ENCODE measurements at places on chromosomes 3 and 15.

DNA sequence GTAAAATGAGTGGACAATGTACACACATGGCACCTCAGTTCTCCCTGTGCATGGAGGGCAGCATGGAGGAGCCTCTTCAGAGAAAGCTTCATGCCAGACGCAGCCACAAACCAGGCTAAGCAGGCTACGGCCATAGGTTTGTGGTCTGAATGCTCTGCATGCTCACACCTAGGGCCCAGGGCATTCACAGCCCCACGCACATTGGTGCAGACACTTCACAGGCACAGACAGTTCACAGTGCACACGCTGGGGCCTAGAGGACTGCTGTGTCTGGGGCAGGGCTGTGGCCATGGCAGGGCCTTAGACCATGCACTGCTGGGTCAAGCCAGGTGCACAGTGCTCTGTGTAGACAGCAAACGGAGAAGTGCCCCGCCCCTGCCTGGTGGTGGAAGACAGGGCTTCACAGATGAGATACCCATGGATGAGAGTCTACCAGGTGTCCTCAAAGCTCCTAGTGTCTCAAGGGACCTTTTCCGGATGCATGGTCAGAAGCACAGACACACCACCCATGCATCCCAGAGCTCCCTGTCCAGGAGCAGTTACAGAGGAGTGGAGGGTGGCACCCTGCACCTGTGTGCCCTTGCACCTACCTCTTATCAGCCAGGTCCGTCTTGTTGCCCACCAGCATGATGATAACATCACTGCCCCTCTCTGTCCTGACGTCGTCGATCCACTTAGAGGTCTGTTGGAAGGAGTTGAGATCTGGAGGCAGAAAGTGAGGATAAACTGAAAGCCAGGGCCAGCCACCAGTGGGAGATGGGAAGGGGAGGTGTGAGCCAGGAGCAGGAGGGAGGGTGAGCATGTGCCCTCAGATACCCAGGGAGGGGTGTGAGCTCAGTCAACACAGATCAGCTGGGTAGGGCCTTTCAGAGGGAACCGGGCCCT lies 33.5 kb downstream of the SRPRB start:
- no peak for DNase-seq

DNA sequence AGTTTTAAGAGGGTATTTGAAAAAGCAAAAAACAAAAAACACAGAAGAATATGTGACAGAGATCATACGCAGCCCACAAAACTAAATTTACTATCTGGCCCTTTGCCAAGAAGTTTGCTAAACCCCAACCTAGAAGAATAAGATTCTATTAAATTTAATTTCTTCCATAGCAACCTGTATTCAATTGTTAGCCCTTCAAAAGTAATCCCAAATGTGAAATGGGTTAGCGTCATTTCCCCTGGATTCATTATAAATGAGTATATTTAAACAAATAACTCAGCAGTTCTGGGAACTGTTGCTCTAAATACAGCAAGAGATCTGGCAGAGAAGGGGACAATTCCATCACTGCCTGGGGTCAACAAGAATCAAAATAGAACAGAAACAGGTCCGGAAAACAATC lies 56.8 kb downstream of the CERS3 start:
- no peak for DNase-seq

GRCh38 chr3:178658694-178659325 lies 122.6 kb downstream of the KCNMB2 start:
- DNase-seq: no peak

DNA sequence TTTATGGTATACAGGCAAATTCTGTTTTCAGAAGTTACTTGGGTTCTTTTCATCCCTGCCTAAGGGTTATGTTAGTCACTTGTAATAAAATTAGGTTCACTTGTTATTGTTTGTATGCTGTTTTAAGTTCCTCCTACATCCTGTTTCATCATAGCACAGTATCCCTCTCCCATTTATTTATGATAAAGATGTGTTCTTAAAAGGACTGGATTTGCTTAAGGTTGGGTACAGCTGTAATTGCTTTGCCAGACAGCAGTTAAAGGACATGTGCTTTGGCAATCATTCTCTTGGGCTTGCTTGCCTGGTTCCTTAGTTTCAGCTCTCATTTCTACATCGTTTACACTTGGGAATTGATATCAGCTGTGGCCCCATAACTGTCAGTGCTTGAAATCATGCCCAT lies 11.7 kb downstream of the ATP2C1 start:
- no peak for DNase-seq

- DNase-seq: no peak
Measured at GRCh38 chr3:11134794-11135193, 19.5 kb upstream of the HRH1 start.

GRCh38 chr3:14319654-14320182 lies 82.7 kb upstream of the SLC6A6 start:
- peak; percentile 72 for DNase-seq

DNA sequence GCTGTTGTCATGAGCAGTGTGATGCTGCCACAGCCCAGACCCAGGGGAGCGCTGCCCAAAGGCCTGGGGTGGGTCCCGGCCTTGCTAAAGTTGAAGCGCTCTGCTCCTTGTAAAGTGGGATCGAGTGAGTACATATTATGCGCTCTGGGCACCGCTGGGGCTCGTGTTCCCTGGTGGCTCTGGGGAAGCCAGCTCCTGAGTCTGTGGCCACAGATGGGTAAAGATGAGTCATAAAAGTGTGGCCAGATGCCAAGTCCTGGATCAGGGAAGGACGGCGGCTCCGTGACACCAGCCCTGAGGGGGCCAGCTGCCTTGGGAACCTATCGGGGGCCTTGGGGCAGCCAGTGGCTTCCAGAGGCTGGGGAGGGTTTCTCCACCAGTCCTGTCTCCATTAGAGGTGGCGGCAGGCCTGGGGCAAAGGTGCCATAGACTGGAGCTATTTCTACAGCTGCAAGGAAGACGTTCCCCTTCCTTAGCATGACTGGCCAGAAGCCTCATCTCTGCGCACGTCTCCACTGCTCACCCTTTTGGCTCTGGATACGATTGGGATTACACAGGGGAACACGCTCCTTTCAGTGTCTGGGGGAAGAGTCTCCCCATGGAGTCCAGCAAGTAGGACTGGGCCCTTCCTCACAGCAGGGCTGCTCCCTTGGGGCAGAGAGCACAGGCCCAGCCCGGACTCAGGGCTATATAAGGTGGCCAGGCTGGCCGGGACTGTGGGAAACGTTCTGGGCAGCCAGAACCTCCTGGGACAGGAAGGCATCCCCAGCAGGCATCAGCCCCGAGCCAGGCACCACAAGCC lies 1.2 kb upstream of the ITIH4 start:
- peak; percentile 60 for DNase-seq

GRCh38 chr15:51134416-51135199 lies 39.9 kb upstream of the TNFAIP8L3 start:
- no peak for DNase-seq

GRCh38 chr15:39153058-39153714 lies 427.7 kb upstream of the THBS1 start:
- no peak for DNase-seq

DNA sequence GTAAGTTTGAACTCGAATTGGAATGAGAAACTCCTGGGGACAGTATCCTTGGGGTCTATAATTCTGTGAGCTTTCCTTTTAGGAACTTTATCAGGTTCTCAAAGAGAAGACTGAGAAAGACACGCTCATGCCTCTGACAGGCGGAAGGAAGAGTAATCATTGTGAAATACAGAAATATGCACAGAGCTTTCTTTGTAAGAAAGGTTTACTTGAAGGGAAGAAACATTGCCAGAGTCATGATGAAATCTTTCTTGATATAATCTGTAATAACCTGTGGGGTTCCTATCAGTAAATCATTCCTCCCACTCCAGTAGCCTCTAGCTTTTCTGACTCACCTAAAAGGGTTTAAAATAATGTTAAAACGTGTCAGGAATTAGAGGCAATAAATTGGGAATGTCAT lies 83.6 kb upstream of the CCDC39 start:
- DNase-seq: no peak

GRCh38 chr3:45515999-45516725 lies 78.4 kb upstream of the LIMD1 start:
- DNase-seq: no peak

DNA sequence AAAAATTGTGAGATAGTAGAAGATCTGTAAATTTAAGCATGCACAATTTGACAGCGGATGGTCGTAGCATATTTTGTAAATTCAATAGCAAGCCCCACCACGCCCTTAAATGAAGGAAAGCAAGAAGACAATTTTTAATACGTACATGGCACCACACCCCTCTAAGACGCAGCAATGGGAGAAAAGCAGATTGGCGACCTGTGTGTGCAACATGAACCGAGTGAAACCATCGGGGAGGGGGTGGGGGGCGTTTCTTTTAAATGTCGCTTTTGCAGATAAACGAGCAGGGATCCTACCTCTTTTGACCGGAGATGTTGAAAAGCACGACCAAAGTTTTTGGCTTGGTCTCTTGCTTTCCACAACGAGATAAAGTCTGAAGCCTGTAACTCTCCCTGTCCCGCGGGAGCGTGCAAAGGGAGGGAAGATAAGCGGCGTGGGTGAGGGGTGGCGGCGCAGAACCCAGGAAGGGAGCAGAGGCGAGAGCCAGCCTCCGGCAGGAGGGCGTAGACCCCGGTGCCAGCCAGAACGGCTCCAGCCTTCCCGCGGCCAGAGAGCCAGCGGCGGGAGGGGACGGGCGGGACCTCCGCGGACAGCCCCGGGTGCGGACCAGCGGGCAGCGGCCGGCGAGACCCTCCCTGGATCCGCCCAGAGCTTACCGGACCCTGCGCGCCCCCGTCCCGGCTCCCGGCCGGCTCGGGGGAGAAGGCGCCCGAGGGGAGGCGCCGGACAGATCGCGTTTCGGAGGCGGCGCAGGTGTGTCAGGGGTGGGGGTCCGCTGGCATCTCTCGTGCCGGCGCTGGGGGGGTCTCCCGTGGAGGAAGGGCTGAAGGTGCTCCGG lies at the start of gene CHL1:
TSS of gene CHL1 (plus strand) at position 453 of the 838 bp plus-strand sequence. CDS start 123,014 bp downstream, outside the sequence.
- no peak for DNase-seq

DNA sequence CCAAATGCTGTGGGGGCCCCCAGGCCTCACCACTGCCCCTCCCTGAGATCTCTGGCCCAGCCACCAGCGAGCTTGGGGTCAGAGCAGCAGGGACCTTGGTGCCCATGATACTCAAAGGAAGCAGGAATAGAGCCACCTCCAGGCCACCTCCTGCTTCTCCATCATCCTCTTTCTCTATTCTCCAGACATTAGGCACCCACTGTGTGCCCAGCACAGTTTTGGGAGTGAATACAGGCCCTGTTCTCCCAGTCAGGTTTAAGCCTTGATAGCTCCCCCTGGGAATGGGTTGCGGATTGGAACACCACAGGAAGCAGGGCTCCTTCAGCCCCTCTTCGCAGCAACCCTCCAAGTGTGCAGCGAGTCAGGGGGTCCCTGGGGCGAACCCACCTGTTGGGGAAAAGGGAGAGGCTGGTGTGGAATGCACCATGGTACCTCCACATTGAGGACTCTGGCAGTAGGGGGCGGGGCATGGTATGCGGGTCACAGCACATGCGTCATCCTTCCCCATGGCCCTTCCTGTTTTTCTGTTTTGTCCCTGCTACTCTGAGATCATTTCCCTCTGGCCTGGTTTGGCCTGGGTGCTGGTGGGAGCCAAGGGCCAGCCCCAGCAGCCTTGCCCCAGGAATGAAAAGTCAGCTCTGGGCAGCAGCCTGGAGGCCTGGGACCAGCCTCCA lies 14.2 kb upstream of the SEMA3B start:
- DNase-seq: no peak

- DNase-seq: peak; percentile 28
Measured at GRCh38 chr3:136818191-136818768, 646 bp upstream of the SLC35G2 start.

GRCh38 chr3:159866201-159866746 lies 122.4 kb upstream of the IL12A start:
- no peak for DNase-seq

GRCh38 chr15:48177383-48177765 lies 721 bp downstream of the MYEF2 start:
- peak; percentile 58 for DNase-seq

GRCh38 chr3:78112291-78113010 lies 1072.6 kb downstream of the ROBO2 start:
- no peak for DNase-seq

DNA sequence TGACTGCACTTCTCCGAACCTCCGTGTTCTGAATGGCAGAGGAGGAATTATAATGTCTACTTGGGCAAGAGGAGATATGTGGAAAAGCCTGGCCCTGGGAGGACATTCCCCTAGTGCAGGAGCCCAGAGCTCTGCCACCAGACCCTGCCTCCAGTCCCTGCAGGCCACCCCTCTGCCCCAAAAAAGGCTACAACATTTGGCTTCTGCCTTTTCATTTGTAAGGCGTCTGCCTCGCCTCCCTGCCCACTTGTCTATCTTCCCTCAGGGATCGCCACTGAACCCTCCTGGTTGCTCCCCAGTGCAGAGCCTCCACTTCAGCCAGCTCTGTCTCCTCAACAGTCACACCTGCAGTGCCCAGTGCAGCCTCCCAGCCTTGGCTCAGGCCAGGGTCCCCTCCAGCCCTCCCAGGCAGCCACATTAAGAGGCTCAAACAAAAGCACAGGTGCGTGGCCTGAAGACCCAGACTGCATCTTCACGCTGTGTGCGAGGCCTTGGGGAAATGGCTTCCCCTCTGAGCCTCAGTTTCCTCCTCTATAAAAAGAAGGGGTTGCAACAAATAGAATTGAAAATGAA lies 125.9 kb upstream of the SMAD3 start:
- DNase-seq: no peak

GRCh38 chr3:157786618-157787017 lies 283.4 kb upstream of the VEPH1 start:
- no peak for DNase-seq

DNA sequence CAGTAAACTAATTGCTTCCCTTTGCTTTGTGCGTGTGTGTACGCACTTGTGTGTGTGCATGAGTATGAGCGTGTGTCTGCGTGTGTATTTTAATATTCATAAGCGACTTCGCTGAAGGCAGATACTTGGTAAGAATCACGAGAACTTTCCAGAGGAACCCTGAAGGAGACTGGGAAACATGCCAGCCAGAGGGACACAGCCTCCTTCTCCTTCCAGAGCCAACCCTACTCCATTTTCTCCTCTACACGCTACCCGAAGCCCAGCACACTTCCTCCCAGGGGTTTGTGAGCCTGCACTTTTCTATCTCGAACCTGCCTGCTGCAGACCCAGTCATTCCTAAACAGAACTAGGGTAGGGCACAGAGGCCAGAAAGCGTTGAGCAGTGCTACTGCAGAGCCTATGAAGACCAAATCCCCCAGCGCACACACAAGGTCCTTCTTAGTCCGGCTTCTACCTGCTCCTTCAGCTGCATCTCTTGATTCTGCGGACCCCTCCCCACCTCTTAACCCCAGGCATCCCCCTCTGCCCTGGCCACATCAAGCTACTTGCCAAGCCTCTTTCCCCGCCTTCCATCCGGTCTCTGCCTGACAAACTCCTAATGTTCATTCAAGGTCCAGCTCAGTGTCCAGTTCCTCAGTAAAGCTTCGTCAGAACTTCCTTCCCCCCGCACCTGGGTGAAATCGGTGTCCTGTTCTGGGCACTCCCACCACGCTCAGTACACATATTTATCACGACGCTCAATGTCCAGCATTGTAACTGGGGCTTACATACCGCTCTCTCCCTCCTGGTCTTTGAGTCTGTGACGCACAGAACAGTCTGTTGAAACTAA lies 191.8 kb downstream of the FAM43A start:
- DNase-seq: no peak

DNA sequence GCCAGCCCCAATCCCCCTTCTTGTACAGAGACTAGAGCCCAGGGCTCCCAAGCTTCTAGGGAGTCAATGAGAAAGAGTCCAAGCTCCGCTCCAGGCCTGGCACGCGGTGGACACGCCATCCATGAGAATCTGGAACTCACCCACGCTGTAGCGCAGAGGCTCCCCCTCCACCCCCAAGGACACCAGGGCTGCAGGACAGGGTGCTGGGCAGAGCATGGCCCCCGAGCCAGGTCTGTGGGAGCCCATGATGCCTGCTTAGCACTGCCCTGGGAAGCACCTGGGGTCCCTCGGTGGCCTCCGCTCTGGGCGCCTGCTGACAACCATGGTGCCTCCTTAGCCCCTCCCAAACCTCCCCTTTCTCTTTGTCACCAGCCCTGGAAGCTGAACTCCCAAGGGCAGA lies 28.5 kb downstream of the ACSBG1 start:
- no peak for DNase-seq

Measured in HT-29 (cell line).